H1 (cell line): ENCODE measurements at places on chromosomes 7 and 10.

DNA sequence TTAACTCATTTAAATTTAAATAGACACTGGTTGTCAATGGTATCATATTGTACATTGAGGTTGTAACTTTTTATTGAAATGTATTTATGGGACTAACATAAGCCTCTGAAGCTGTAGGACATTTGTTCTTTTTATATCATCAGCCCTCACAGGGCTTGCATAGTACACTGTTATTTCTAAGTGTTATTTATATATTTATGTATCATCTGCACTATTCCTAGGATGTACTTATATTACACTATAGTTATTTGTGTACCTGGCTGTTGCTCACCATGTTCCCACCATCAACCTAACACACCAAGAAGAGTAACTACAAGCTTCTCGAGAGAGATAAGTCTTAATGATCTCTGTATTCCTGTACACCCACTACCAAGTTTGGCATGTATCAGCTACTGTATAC lies 224.7 kb downstream of the PPP1R3A start:
- no peak for DNase-seq

- no peak for DNase-seq
Measured at GRCh38 chr7:17849504-17849903, 90.8 kb downstream of the SNX13 start.

DNA sequence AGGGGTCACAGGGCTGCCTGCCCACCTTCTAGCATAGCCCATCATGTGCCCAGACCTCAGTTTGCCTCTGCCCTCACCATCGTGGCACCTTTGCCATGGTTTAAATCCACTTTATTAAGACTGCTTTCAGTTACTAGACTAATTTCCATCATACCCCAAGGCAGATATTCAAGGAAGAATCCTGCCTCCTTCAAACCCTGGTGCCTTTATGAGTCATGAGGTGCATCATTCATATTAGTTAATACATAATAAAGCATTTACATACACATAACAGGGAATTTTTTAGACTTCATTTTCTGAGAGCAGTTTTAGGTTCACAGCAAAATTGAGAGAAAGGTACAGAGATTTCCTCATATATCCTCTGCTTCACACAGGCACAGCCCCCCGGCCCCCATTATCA lies 62.8 kb downstream of the CXCL12 start:
- DNase-seq = no peak

GRCh38 chr7:51344406-51345138 lies 28.0 kb upstream of the COBL start:
- DNase-seq = no peak

DNA sequence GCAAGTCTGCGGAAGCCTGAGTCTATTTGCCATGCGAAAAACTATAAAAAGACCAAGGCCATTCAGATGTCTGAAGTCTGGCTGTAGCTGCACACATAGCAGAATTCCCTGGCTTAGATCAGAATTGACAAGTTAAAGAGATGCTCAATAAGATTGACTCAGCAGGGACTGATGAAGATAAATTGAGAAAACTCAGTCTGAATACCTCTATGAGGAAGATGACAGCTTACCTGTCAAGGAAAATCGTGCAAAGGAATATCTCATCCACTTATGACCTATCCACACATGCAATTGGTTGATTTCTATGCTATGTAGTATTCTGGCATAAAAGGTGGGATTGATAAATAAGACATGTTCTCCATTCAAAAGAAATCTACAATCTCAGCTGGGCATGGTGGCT lies 288.6 kb downstream of the BAMBI start:
- no peak for DNase-seq

GRCh38 chr10:114831186-114831867 lies 9.7 kb downstream of the FHIP2A start:
- no peak for DNase-seq

DNA sequence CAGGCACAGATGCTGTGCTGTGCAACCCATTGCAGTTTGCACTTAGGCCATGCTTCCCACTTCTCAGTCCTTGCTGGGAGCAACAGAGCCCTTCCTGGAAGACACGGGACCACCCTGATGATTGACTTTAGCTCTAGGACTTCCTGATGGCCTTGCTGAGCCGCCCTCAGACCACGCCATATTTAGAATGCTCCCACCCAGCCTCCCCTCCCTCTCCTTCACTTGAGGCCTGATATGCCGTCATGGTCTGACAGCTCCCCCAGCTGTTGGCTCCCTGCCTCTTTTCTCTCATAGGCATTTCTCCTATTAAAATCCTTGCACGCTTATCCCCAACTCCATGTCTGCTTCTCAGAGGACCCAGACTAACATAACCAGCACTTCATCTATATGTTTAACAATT lies 29.4 kb upstream of the GATAD1 start:
- no peak for DNase-seq

- no peak for DNase-seq
Measured at GRCh38 chr10:101668566-101668965, 26.4 kb downstream of the FBXW4 start.

GRCh38 chr10:12617191-12618175 lies 268.1 kb downstream of the CAMK1D start:
- no peak for DNase-seq

DNA sequence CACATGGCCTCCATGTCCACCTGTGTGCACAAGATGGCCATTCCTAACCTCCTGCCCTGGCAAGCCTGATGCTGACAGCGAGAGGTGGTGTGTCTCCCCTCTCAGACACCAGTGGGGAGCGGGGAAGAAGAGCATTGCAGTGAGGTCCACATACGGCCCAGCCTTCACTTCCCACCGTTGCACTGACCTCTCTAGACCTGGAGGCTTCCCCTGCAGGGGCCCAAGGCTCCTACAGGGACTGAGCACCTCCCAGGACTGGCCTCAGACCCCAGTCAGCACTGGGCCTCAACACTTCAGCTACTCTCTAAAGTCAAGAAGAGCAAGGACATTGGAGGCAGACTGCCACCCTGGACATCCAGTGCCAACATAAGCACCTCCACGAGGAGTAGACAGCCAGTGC lies 15.9 kb downstream of the STK32C start:
- no peak for DNase-seq

GRCh38 chr7:8817448-8818036 lies 384.1 kb downstream of the NXPH1 start:
- DNase-seq = no peak

GRCh38 chr7:26083113-26083512 lies 68.9 kb upstream of the NFE2L3 start:
- no peak for DNase-seq

DNA sequence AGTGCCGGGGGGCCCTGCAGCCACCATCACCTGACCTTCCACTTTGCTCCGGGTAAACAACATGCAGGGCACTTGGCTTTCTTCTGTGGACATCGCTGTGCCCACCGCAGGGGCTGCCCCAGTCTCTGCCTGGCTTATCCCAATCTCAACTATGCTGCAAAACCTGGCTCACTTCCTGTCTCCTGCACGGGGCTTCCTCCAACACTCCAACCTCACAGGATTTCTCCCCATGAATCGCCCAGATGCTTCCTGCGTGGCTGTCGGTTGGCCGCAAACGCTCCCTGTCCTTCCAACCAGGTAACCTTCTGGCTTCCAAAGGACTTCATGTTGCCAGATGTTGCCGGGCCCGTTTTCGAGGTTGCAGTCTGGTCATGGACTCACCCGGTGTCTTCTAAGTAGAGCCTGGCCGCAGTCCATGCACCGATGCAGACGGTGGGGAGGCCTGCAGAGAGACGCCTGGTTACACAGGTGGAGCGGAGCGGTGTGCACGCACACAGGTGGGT lies 109.0 kb downstream of the VIPR2 start:
- DNase-seq = no peak

DNA sequence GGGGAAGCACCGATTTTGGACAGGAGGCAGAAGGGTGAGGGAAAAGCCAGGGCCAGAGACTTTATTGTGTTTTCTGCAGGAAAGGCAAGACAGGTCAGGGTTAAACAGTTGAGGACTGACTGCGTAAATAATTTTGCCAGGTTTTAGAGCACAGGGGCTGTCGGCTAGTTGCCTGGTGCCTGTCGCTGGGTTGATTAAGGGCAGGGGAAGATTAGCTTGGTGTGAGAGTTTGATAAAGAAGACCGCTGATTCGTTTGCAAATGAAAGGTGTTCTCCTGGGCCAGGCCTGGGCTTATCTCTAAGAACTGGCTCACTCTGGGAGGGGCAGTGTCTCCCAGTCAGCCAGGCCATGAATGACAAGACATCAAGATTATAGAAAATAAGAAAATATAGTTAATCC lies 75.6 kb downstream of the SLC37A3 start:
- no peak for DNase-seq

- DNase-seq = peak; percentile 67
Measured at GRCh38 chr7:5422396-5423305, 983 bp downstream of the TNRC18 start.

GRCh38 chr7:44962483-44963251 lies 16.1 kb downstream of the MYO1G start:
- DNase-seq = peak; percentile 67
